GM18507 (cell line): ENCODE measurements at places on chromosomes 3 and 15.

DNA sequence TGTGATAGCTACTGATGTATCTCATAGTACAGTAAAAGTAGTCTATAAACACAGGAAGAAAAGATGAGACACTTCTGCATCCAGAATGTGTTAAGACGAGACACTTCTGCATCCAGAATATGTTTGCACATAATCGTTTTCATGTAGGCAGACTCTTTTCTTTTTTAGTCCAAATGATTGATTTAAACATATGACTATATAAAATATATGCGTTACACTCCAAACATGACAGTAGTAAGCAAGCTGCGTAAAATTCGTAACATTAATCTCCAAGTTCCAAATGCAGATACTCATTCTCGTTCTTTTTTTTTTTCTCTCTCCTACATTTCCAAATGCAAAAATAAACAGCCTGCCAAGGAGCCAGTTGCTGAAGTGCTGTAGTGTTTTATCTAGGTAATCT is 82.6 kb downstream of the FNDC3B start:
- DNase-seq = no peak

DNA sequence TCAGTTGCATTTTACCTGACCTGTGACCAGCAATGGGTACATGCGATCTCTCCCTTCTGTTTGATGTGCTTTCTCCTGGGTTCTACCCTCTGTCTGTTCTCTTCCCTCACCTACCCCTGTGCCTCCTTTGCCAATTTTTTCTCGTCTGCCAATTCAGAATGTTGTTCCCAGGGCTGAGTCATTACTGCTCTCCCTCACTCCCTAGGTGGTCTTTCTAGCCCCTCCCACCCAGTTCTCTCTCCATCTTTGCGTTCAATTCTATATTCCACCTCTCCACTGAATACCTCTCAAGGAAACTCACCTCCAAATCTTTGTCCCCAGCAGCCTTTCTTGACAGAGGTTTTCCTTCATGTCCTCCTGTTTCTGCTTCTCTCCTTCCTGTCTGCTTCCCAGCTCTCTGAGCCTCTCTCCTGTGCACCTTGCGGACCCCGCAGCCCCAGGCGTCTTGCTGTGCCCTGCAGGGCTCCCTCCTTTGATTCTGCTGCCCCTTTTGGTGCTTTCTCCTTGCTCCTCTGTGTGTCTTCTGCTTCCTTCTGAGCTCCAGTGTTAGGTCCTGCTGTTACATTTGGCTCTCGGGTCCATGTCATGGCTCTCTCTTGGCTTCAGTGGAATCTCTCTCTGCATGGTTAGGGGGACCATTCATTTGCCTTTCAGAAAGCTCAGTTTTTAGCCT is 398.2 kb upstream of the TPM1 start:
- no peak for DNase-seq

DNA sequence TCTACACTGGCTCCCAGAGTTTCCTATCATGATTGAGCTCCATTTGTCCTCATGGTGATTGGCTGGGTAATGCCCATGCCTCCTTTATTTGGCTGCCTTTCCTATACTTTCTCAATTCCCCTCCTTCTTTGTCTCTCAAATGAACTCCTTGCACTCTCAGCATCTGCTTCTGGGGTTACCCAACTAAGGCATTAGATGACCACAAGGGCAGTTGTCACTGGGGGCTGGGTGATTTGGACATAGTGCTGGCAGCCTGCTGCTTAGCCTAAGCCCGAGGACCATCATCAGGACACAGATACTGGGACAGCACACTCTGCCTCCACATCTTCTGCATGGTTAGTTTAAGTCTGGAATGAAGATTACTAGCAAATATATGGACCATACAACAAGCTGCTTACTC is 49.2 kb upstream of the LRRFIP2 start:
- no peak for DNase-seq

GRCh38 chr3:149732234-149732633 is 20.1 kb downstream of the COMMD2 start:
- no peak for DNase-seq

- DNase-seq = no peak
These were observed 235.1 kb downstream of the CD47 start for GRCh38 chr3:107855710-107856109.

DNA sequence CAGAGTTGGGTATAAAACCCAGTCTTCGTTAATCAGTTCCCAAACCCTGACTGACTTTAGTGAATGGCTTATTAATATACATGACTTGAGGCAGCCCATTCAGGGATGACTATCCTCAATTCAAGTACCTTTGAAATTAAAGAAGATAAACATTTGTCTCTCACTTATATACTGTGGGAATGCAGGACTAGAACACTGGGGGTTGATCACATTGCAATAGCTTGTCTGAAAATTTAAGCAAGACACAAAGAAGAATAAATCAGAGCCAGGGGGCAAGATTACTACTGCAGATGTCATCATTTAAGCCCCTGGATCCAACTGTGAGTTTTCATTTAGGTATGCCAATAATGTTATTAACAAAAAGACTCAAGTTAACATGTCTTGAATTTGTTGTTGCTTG is 647.7 kb downstream of the ZPLD1 start:
- DNase-seq = no peak

- no peak for DNase-seq
These were observed 32.7 kb downstream of the GLDN start for GRCh38 chr15:51374131-51374530.

- DNase-seq = no peak
These were observed 215.8 kb upstream of the CNTN6 start for GRCh38 chr3:877001-877400.

GRCh38 chr3:156253150-156253549 is 132.8 kb downstream of the KCNAB1 start:
- DNase-seq = no peak

DNA sequence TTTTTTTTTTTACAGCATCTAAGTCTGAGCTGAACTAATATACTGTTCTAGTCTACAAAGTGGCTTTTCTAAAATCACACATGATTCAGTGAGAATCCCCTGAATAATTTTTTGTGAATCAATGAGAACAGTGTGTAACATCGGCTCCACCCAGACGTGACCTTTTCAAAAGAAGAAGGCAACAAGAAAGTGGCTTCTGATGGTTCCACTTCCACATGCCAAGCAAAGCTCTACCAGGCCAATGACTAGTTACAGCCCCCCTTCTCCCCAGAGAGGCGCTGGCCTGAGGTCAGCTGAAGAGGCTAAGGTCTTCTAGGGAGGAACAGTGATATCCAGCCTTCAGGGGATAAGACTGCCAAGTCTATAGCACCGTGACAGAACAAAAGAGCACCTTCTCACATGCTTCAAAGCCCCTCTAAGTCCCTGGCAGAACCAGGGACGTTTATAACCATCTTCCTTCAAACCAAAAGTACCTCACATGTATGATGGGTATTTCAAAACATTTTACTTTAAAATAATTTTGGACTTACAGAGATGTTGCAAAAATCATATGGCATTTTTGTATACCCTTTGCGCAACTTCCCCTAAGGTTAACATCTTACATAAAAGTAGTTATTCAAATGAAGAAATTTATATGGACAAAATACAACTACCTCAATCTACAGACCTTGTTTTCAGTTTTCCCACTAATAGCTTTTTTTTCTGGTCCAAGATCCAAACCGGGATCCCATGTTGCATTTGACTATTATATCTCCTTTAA is 177.9 kb downstream of the OSBPL10 start:
- DNase-seq = no peak

DNA sequence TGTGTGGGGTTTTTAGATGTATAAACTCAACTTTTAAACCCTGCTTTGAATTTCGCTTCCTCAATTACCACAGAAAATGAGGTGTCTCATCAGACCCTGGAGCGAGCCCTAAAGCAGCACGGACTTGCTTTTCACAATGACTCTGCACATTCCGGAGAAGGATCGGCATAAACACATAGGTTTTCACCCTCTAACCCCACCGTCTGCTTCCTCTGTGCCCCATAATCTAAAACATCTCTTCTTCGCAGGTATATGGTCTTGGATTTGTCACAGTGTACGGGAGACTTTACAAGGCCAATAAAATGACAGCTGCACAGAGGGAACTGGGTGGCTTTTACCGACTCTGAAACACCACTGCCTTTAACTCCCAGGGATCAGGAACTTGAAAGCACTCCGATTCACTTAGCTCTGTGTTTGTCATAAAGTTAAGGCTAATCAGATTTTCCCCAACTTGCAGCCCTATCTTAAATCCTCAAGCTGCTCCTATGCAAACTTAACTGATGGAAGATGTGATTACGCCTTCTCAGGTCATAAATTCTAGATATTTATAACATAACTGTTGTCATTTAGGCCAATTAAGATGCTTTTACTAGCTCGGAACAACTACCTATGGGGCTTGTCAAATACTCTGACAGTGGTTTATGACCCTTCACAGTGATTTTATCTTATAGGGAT is 133.4 kb upstream of the WNT5A start:
- DNase-seq = no peak

GRCh38 chr15:80234883-80235282 is 17.1 kb downstream of the CTXND1 start:
- DNase-seq = no peak

GRCh38 chr3:31322460-31322859 is 210.3 kb upstream of the STT3B start:
- DNase-seq = no peak

- no peak for DNase-seq
These were observed 826.8 kb upstream of the NR2F2 start for GRCh38 chr15:95503640-95504225.

GRCh38 chr15:69304182-69304545 is 5.5 kb downstream of the PAQR5 start:
- DNase-seq = no peak

- no peak for DNase-seq
These were observed 14.1 kb downstream of the UBP1 start for GRCh38 chr3:33426068-33426467.

- DNase-seq = no peak
These were observed 498.1 kb upstream of the RGMA start for GRCh38 chr15:93587059-93587521.

GRCh38 chr15:83205725-83206324 is 1.8 kb downstream of the HDGFL3 start:
- no peak for DNase-seq

DNA sequence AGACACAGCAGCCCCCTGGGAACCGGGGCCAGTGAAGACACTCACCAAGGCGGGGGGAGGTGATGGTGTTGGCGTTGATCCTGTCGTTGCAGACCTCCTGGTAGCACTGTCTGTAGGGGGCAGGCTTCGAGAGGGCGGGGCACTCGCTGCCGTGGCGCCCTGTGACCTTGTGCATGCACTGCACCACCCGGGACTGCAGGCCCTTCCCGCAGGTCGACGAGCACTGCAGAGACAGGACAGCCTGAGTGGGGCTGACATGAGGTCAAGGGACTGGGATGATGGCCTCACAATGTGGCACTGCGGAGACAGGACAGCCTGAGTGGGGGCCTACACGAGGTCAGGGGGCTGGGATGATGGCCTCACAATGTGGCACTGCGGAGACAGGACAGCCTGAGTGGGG is 242.8 kb upstream of the LYSMD4 start:
- no peak for DNase-seq

DNA sequence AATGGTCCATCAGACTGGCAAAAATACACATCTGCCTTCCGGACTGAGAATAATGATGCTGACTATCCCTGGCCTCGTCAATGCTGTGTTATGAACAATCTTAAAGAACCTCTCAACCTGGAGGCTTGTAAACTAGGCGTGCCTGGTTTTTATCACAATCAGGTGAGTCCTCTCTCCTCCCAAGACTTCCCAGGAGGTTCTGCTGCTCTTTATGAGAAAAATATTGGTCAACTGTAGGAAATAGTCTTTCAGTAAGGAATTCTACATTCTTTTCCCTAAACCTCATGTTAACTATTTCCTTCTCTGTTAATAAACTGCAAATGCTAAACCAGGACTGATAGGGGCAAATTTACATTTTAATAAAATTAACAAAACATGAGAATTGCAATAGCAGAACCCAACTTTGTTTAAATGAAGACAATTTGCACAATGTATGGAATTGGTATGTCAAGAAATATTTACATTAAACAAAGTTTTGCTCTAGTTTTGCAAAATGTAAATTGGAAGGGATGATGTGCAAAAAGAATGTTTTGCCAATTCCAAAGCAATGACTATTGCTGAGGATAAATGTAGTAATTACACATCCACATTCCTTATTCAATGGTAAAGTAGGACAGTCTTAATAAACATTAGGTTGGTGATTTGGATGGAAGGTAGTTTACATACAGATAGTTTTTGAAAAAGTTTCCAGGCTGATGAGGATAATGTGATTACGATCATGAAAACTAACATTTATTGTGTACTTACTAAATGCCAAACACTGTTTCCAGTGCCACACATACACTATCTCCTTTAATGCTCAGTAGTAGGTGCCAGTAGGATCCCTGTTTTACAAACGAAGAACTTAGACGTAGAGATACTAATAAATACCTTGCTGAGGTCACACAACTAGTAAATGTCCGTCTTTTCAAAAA is 21.1 kb downstream of the UPK1B start:
- no peak for DNase-seq

DNA sequence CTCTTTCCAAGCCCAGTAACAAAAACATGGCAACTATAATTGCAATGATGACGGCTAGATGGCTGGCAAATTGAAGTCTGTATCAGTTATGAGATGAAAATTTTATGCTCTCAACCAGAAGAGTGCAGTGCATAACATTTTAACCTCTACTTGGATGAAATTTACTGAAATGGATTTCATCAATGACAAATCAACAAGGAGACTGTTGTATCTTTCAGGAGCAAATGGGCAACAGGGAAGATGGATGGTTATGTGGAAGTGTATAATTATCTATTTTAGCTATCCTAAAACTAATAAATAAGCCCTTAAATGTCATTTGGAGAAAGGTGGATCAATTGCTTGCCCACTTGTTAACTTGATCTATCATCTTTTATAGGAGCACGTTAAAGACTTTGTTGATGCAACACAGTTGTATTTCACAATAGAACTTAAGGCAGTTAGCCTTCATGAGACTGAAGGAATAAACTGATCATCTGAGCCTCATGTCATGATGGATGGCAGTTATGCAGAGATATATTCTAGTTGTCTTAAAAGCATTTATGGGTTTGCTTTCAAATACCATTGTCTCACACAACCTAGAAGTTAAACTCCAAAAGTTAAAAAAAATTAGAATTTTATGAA is 315.1 kb upstream of the TBC1D5 start:
- DNase-seq = no peak

DNA sequence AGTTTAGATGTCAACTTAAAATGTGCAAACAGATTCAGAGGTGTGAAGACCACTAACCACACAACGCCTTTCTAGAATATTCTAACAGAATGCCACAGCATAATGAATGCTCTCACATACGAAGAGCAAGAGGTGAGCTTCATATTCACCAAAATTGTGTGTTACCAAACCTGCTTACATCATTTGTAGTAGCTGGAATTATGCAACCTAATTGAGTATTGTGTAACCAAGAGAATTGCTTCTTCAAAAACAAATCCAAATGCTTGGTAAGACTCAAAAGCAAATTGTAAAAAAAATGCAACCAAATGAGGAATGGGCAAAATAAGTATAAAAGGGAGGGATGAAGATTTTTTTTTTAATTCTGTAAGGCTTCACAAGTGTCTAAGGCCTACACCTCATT is 160.7 kb downstream of the TAFA4 start:
- no peak for DNase-seq

GRCh38 chr3:72391659-72392058 is 456.6 kb downstream of the SHQ1 start:
- no peak for DNase-seq

- no peak for DNase-seq
These were observed 112.2 kb downstream of the CHL1 start for GRCh38 chr3:308597-309321.

- DNase-seq = no peak
These were observed 243.8 kb downstream of the ZNF621 start for GRCh38 chr3:40768536-40768935.
